NCI-H1105 (cell line): ENCODE measurements at places on chromosomes 6 and 20.

- no peak for DNase-seq
These were observed 65.5 kb upstream of the QKI start for GRCh38 chr6:163348789-163349680.

DNA sequence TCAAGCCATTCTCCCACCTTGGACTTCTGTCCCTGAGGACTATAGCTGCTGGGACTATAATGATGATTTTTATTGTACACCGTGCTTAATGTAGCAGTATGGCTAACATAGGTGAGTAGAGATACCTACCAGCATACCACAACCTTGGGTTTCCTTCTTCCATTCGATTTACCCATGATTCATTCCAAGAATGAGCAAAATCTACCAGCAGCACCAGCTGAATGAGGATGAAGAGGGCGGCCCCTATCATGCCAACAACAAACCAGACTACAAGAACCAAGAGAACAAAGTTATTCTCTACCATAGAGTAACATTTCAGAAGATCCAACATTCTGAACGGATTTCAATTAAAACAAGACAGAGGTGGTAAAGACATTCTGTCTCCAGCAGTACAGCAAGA is 12.1 kb downstream of the SERINC3 start:
- DNase-seq = no peak

DNA sequence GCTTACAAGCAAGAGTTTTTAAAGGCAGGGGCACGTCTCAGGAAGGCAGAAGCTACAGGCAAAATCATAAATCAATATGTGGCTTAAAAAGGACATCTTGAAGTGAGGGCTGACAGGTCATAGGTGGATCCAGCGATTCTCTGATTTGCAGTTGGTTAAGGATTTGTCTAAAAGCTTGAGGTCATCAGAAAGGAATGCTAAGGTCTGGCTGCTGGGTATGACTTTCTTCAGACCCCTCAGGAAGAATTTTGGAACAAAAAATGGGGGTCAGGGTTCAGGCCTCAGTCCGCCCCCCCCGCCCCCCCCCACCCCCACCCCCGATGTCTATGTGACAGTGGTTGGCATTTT is 261.9 kb downstream of the CDH4 start:
- no peak for DNase-seq

- no peak for DNase-seq
These were observed 16.2 kb upstream of the RSPO3 start for GRCh38 chr6:127102299-127102698.

DNA sequence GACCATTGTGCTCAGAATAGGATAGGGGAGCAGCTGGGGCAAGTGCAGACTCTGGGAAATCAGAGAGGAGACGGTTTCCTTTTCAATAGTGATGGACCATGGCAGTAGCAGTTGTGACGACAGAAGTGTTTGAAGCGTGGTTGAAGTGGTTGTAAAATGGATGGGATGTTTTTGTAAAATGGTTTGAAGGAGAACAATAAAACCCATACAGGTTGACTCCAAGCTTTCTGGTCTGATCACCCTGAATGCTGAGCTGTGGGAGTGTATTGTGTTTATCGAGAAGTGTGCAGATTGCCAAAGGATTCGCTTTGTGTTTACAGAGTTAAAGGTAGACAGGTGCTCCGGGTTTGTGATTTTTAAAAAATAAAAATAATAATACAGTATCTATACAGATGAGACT is 255.2 kb upstream of the SULF2 start:
- DNase-seq = peak; percentile 73

DNA sequence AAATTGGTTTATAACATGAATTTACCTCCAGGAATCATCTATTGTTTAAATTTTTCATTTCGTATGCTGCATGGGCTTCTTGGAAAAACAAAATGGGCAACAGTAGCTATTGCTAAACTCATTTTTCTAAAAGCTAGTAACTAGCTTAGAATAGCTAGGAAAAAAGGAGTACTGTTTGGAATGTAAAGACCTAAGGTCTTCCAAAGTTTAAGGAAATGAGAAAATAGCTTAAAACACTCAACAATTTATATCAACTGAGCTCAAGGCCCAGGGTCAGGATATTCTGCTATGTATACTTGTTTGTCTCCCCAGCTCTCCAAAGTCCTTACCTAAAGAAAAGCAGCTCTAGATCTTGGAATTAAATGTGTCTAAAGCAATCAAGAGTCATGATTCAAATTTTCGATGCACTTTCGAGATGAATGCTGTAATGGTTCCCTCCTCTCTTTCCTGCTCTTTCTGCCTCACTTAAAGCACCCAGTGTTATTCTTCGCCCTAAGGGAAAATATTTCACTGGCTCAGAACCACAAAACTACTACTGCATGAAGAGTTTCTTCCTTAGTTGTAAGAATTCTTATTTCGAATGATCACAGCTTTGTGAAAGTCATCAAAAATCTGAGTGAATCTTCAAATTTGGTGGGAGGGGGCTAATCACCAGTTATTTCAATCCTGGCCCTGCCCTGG is 41.6 kb downstream of the LYRM4 start:
- no peak for DNase-seq

DNA sequence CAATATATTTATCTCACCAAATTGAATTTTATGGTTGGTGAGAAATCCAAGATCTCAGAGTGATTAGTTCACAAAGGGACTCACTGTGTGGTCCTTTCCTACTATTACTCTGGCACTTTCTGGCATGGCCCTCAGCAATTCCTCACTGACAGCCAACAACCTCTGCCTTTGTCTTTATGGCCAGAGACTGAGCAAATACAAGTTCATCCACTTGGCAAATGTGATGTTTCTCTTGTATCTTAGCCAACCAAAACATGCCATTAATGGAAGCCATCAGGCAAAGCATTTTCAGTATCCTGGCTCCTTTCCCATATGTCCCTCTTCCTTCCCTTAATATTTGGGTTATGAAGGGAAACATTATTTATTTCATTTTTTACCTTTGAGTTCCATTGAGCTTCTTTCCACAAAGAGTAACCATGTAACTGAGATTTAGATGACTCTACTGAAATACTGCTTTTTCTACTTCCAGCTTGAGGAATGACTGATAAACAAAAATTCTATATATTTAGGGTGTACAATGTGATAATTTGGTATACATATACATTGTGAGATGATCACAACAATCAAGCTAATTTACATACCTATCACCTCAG is 30.8 kb upstream of the SMLR1 start:
- DNase-seq = peak; percentile 21

GRCh38 chr6:135393289-135393688 is 104.3 kb downstream of the AHI1 start:
- DNase-seq = no peak

DNA sequence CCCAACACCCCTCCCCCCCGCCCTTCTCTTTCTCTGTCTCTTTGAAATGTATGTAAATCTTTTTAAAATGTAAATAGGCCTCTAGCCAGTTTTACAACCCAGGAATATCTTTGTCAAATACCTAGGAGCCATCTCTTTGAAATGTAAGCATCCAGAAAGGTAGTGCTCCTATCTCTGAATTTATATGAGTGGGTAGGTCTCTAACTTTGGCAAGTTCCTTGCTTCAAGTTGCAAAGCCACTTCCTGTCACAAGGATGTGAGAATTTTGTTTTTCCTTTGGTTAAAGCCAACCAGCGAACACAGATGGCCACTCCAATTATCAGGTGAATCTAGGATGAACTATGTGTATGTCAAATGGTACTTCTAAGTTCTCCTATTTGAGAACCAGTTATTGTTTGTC is 6.2 kb upstream of the DEFB132 start:
- no peak for DNase-seq

DNA sequence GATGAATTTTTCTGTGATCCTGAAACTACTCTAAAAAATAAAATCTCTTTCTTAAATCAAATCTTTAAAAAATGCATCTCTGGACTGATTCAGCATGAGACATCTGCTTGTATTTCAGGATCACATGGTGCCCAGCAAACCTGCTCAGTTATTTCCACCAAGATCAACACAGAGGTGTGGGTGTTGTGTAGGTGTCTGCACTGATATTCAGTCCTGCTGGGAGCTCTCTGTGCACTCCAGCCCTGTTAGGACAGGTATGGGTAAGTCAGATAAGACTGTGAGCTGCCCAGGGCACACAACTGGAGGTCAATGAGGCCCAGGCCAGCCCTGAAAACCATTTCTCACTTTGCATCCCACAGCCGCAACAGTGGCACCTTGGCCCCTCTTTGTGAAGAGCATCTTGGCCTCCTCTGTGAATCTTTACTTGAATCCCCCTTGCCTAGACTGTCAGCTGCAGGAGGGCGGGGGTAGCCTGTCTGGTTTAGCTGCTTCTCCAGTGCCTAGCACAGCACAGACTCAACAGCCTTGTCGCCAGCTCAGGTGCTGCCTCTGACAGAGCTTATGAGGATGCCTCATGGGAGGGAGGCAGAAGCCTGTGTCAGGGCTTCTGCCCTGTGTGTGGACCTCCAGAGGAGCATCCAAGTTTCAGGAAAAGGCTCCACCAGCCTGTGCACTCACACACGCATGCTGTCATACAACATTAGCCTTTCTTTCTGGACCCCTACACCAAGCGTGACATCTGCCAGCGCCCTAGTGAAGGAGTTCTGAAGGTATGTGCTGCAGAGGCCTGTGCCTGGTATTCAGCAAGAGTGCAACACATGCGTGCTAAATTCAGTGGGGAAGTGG is 187.6 kb upstream of the CST7 start:
- no peak for DNase-seq
